Right cardiac atrium (tissue), 5 donors: ENCODE measurements at places on chromosomes 1 and 21.

DNA sequence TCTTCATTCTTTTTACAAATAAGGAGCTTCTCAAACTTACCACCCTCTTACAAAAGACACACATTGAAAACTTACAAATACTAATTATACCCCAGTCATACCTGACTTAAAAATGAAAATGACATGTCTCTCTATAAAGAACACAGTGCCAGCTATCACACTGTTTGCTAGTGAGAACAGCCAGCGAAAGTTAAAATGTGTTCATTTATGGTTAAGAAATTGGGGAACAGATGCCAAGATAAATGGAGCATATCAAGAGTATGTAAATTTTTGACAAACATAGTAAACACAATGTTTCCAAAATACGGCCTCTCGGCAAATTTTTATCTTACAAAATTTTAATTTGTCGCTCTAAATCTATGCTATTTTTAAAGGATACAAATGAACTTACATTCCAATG, 1422.9 kb downstream of the KCNT2 start:
- no peak for DNase-seq

DNA sequence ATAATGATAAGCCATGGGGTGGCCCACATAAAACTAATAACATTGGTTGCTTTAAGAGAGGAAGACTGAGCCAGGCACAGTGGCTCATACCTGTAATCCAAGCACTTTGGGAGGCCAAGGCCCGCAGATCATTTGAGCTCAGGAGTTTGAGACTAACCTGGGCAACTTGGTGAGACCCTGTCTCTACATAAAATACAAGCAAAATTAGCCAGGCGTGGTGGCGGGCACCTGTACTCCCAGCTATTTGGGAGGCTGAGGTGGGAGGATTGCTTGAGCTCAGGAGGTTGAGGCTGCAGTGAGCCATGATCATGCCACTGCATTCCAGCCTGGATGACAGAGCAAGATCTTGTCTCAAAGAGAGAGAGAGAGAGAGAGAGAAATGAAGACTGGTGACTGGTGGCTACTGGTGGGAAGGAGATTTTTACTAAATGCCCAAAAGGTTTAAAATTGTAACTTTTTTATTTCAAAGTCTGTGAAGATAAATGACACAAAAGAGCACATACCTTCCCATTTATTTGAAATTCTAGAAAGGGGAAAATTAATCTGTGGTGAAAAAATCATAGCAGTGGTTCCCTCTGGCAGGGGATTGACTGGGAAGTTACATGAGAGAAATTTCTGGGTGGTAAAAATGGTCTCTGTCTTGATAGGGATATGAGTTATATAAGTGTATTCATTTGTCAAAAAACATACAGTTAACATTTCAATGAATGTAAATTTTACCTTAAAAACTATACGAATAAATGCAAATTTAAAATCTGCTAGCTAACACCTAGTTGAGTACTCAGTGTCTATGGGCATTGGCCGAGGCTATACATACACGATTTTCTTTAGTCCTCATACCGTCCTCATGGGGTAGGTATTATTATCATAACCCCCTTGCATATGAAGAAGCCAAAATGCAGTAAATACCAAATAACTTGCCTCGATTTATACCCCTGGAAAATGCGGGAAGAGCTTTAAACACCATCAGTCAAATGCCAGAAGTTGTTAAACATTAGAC, 2.2 kb upstream of the NBPF1 start:
- peak; percentile 16 for DNase-seq

DNA sequence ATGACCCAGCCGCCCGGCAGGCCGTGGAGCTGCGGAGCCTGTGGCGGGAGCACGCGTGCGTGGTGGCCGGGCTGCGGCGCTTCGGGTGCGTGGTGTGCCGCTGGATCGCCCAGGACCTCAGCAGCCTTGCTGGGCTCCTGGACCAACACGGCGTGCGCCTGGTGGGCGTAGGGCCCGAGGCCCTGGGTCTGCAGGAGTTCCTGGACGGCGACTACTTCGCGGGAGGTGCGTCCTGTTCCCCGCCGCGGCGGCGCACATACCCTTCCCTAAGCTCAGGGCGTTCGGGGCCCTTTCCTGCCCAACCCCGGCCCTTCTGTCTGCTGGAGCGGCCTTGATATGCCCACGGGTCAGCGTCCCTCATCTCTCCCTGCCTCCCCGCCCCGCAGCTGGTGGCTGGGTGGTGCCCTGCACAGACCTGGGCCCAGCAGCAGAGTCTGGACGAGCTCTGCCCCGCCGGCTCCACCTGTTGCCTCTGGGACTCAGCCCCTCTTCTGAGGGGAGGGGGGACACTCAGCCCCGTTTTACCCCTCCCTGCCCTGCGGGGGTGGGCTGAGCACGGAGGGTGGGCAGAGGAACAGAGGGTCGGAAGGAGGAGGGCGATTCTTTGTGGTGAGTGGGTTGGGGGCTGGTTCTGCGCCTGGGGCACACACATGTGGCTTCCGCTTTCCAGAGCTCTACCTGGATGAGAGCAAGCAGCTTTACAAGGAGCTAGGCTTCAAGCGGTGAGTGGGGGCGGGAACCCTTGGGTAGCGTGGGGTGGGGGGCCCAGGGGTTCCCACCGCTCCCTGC, 688 bp downstream of the PRXL2B start:
- no peak for DNase-seq

DNA sequence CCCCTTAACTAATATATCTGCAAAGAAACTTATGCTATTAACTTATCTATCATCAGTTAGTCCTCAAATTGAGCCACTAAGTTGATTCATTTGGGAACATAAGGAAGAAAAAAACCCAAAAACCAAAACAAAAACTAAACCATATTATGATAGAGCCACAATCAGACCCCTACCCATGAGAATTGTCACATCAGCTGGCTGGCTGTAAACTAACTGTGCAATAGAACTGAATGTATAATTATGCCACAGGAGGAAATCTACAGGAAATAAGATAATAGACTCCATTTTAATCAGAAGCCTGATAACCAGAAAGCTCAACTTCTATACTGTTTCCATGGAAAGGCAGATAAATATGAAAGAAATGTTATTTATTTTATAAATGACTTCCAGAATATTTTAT, 110.0 kb downstream of the RGL1 start:
- no peak for DNase-seq

DNA sequence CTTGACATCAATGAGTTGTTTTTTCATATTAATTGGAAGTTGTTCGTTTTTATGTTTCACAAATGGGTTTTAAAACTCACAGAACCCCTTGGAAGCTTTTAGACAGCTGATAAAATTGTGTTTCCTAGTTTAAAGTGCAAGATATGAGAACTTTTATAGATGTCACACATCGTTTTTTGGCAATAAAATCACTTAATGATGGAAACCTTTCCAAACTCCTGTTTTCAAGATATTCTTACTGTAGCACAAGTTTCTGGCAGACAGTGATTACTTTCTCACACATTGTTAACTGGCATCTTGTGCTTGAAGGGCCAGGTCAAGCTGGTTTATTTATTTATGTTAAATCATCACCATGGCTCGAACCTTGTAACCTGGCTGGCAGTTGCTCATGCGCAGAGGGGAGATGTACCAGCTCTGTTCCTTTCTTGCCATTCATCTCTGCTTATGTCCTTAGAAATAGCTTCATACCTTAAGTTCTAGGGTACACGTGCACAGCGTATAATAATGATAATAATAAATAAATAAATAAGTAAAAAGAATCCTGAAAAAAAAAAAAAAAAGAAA, 10.2 kb upstream of the RCAN1 start:
- no peak for DNase-seq

GRCh38 chr21:45164124-45164511, 89.7 kb downstream of the ADARB1 start:
- DNase-seq: no peak

GRCh38 chr1:39900662-39901463, 854 bp downstream of the MYCL start:
- DNase-seq: peak; percentile 23

GRCh38 chr21:26888256-26888655, 43.0 kb upstream of the ADAMTS1 start:
- DNase-seq: no peak

- DNase-seq: peak; percentile 90
These were observed 59.9 kb downstream of the WNT9A start for GRCh38 chr1:227887697-227888403.

DNA sequence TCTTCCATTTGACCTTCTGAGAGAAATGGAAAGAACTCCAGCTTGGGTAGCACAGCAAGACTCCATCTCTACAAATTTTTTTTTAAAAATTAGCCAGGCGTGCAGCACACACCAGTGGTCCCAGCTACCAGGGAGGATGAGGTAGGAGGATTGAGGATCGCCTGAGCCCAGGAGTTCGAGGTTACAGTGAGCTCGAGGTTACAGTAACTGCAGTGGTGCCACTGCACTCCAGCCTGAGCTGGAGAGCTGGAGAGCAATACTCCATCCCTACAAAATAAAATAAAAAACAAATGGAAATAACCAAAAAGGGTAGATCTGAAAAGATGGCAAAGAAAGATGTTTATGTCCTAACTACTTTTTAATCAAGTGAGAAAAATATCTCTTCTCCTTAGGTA, 14.5 kb downstream of the POGZ start:
- no peak for DNase-seq

DNA sequence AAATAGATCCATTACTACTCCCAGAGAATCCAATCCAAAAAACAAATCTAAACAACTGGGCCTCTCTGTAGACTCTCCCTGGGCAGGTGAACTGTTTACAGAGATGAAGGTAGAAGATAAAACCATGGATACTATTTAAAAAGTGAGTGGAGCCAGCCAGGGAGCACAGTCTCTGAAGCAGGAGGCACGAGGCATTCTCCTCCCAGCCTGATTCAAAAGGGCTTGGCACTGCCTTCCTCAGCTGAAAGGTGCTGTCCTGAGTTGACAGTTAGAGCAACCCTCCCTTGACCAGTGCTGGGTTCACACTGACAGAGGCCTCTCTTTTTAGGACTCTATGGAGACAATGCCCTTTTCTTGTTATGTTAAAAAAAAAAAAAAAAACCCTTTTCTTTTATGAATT, 36.8 kb downstream of the HENMT1 start:
- DNase-seq: no peak

GRCh38 chr1:6785728-6786505, 663 bp downstream of the CAMTA1 start:
- DNase-seq: peak; percentile 82

GRCh38 chr1:168280296-168280927, at the start of gene TBX19:
Gene TBX19 (plus strand): TSS chr1:168280877. CDS start chr1:168281091, 214 bp downstream.
- no peak for DNase-seq

GRCh38 chr21:39088031-39088370, 95.2 kb downstream of the PSMG1 start:
- no peak for DNase-seq

- no peak for DNase-seq
These were observed 351.4 kb downstream of the HLX start for GRCh38 chr1:221230605-221231004.

GRCh38 chr1:214658785-214659184, 55.8 kb downstream of the CENPF start:
- no peak for DNase-seq
